ENCODE measurements at places on chromosomes 1 and 21.

DNA sequence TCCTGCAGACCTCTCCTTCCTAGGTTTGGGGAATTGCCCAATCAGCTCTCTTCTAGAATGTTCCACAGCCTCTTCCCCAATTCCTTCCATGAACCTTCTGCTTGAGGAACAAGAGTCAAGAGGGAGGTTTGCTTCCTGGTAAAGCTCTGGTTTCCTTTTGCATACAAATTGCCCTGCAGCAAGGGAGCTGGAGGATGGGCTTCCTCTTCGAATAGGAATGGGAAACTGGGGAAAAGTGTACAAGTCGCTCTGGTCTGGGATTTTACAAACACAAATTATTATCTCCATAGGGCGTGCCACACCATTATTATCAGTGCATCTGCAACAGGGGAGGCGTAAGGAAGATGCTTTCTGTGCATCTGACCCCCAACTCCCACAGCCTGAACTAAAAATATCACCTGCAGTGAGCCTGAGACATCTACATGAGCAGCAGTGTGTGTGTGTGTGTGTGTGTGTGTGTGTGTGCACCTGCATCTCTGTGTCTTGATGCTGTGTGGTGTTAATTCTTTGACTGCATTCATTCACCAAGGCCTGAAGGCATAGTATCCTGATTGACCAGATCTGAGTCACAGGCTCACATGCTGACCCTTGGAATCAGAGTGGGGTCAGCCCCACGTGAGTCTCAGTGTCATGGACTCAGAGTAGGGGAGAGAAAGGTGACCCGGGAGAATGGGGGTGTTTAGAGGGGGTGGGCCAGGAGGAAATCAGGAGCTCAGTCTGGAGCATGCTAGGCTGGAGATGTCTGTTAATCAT lies 272.9 kb downstream of the KAZN start:
- no peak for DNase-seq

- DNase-seq, result no peak
Observed at GRCh38 chr1:185568155-185569123, 165.8 kb upstream of the HMCN1 start.

DNA sequence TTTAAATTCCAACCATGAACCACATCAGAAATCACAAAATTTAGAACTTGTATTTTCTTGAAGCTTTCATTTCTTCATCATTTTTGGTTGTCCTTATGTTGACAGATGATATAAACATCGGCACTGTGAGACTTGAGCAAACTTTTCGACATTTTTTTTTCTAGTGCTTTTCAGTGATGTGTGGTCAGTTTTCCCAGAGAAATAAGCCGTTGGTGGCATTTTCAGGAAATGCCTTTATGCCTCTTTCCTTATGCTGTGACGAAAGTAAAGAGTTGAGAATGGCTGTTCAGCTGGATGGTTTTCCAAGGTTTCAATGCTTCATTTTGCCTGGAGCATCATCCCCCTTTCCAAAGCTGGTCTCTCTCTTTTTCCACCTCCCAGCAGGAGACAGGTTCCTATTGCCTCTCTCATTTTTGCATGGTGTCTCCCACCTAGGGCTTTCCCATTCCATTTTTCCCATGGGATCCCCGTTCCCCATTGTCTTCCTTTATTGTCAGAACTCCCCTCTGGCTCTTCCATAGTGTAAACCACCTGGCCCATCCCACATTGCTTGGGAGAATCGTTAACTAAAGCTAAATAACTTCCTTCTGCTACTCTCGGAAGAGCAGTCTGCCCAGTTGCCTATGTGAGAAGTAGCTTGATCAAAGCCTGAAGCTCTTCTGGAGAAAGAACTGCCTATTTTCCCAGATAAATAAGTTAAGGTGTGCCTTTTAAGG lies 61.4 kb upstream of the DYNLT5 start:
- DNase-seq, result no peak

GRCh38 chr21:43624339-43624738 lies 34.9 kb downstream of the HSF2BP start:
- no peak for DNase-seq

- no peak for DNase-seq
Observed at GRCh38 chr1:210654176-210654981, 325.7 kb downstream of the HHAT start.

- no peak for DNase-seq
Observed at GRCh38 chr1:58926152-58926551, 142.3 kb upstream of the JUN start.

DNA sequence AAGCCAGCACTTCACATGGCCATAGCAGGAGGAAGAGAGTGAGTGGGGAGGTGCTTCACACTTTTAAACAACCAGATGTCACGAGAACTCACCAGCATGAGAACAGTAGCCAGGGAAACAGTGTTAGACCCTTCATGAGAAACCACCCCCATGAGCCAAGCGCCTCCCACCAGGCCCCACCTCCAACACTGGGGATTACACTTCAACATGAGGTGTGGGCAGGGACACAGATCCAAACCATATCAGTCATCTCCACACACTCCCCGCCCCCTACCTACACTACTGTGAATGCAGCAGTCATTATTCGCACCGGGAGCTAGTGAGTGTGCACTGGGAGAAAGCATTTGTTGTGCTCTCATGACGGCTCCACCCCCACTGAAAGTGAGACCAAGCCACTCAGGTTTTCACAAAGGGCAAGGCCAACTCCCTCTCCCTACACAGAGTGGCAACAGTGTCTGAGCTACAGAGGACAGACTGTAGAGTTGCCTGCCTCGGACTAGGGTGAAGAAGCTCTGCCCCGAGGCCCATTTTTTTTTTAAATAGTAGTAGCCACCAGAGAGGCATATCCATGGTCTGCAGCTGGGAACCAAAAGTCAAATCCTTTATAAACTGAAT lies 125.6 kb downstream of the BARHL2 start:
- no peak for DNase-seq

- no peak for DNase-seq
Observed at GRCh38 chr1:4076346-4076745, 176.3 kb upstream of the C1orf174 start.

DNA sequence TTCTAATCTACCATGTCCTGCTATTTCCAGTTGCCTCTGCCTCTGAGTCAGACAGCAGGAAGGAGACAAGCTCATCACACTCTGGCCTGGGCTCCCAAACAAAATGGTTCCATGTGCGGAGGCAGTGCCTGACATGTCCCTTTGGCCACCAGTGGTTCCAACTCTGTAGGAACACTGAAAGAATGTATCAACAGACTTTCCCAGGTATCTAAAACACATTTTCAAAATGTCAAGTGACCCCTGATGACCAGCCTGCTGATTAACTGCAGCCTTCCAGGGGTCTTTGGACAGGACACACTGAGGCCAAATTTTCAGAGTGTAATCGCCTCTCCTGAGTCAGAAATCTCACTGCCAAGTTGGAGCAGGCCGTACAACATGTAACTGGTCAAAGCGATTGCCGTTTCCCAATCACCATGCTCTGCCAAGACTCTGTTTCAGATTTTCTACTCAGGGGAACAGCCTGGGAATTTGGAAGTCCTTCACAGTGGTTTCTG lies 172.7 kb downstream of the TPR start:
- DNase-seq, result no peak

DNA sequence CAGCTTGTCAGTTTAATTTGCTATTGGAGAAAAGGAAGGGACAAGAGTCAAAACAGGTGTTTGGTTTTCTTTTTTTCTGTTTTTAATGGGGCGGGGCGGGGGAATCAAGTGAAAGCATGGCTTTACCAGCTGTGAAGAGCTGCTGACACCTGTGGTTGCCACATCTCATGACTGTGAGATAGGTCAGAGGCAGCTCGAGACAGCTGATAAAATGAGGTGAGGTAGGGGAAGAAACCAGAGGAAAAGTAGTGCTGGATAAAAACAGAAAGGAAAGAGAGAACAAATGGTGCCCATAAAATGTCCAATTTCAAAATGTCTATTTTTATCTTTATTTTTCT lies 272.3 kb downstream of the NEGR1 start:
- no peak for DNase-seq
